ENCODE measurements at places on chromosomes 4 and X.

GRCh38 chr4:113564493-113564892 is 197.0 kb downstream of the CAMK2D start:
- DNase-seq = peak; percentile 83

DNA sequence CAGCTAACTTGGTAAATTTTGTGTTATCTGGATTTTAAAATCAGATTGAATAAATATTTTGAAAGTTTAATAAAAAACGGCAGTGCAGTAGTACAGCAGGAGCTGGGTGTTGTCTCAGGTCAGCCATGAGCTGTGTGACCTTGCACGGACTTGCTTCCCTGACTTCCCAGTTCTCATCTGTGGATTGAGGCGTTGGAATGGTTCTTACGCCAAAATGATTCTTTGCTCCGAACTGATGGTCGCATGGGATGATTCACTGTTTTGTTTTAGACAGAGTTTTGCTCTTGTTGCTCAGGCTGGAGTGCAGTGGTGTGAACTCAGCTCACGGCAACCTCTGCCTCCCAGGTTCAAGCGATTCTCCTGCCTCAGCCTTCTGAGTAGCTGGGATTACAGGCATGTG is 45.0 kb downstream of the RGS12 start:
- no peak for DNase-seq

DNA sequence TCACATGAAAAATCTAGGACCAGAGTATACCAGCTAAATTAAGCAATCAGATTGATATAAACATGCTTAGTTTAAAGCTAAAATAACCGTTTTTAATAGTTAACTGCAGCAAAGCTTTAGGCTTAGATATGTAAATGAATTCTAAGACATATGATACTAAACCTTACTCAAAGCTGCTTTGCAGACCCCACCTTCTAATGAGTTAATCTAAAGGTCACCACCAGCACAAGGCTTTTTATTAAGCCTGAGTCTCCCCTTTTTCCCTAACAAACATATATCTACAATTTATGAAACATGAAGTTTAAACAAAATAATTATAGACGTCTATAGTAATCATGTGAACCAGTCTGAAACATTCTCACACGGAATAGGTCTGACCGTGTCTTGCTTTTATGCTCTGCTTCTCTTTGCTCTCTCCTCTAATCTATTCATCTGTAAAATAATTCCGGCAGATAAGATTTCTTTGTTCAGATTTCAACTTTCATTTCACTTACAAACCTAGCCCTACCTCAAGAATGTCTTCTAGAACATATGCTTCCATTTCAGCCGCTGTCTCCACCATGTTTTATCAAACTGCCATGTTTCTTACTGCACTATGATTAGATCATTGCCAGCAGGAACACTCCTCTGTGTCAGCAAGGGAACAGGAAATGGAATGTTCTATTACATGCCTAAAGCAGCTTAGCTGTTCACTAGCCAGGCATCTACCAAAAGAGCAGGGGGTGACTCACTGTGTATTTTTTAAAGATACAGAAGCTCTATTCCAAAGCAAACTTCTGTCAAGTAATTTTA is 35.9 kb downstream of the ANKRD17 start:
- peak; percentile 73 for DNase-seq

- DNase-seq = no peak
Observed at GRCh38 chr4:149279776-149280175, 535.9 kb downstream of the IQCM start.

- no peak for DNase-seq
Observed at GRCh38 chrX:123331859-123332258, 147.8 kb downstream of the GRIA3 start.

DNA sequence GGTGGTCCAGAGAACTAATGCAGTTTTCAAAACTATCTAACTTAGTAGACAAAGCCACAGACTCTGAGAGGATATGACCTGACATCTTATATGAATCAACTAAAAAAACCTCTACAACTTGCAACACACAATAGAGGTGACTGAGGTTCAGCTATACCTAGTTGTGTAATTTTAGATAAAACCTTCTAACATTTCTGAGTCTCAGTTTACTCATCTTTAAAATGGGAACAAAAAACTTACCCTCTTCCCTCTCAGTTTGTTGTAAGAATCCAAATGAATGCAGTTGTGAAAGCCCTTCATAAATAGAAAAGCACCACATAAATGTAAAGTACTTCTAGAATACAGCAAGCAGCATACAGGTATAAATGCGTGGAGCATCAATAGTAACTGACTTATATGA is 5.9 kb downstream of the SH3D19 start:
- peak; percentile 19 for DNase-seq

- no peak for DNase-seq
Observed at GRCh38 chr4:48137846-48138245, 3.8 kb upstream of the TXK start.

GRCh38 chr4:5368426-5368825 is 317.1 kb downstream of the STK32B start:
- no peak for DNase-seq

- DNase-seq = no peak
Observed at GRCh38 chrX:140273921-140274320, 230.9 kb downstream of the SOX3 start.

- no peak for DNase-seq
Observed at GRCh38 chr4:26073886-26074560, 160.0 kb downstream of the SMIM20 start.

DNA sequence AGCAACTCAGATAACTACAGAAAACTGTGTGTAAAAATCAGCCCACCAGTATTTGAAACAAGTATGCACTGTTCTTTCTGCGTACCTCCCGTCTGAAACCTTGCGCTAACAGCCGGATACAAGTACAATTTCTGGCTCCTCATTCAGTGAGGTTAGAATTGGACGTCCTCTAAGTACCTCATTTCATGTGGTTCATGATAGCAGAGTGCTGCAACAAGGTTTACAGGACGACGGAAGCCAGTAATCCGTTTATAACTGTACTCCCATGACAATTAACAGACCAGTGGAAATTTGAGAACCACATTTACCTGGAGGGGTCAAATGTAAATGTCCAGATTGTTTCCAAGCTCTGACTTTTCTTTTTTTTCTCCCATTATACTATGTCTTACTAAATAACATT is 52.9 kb upstream of the TENM3 start:
- no peak for DNase-seq

DNA sequence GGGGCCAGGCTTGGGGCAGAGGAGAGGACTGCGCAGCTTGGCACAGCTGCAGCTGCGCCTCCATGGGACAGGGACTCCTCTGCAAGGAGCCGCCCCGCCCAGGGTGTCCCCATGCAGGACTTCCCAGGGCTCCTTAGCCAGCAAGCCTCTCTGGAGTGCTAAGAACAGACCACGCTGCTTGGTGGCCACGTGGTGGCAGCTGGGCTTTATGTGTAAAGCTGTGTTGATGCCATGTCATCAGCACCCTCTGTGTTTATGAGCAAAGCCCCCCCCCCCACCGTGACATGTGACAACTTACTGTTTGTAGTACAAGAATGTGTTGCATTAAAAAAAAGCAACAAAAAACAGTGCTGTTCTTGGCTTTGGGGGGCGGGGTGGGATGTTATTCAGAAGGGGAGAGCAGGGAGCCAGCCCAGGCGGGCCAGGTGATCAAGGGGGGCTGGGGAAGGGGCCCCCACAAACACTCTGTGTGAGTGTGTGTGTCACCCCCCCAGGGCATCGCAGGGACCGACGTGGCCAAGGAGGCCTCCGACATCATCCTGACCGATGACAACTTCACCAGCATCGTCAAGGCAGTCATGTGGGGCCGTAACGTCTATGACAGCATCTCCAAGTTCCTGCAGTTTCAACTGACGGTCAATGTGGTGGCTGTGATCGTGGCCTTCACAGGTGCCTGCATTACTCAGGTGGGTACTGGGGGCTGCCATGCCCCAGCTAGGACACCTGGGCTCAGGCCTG is 40.3 kb downstream of the ATP2B3 start:
- DNase-seq = no peak

GRCh38 chr4:152917543-152918395 is 18.4 kb upstream of the FHDC1 start:
- no peak for DNase-seq

- DNase-seq = no peak
Observed at GRCh38 chr4:182310316-182310715, 67.1 kb downstream of the TENM3 start.

DNA sequence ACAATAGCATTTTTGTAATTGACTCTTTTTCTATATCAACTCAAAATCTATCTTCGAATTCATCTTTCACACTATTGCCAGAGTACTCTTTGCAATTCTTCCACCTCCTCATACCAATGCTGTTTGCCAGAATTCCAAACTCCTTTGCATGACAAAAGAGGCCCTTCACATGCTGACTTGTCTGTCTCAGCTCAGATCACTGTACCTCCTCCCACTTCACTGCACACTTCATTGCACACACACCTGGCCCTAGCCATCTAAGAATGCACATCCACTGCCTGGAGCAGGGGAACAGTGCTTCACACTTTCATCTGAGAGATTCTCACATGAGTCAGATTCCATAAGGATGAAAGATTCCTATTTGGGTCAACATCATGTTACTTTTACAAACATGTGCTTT is 56.5 kb downstream of the PRDM5 start:
- peak; percentile 65 for DNase-seq

GRCh38 chrX:68994891-68995255 is 166.1 kb downstream of the EFNB1 start:
- no peak for DNase-seq

- DNase-seq = no peak
Observed at GRCh38 chr4:84673475-84674240, 90.7 kb downstream of the CDS1 start.

DNA sequence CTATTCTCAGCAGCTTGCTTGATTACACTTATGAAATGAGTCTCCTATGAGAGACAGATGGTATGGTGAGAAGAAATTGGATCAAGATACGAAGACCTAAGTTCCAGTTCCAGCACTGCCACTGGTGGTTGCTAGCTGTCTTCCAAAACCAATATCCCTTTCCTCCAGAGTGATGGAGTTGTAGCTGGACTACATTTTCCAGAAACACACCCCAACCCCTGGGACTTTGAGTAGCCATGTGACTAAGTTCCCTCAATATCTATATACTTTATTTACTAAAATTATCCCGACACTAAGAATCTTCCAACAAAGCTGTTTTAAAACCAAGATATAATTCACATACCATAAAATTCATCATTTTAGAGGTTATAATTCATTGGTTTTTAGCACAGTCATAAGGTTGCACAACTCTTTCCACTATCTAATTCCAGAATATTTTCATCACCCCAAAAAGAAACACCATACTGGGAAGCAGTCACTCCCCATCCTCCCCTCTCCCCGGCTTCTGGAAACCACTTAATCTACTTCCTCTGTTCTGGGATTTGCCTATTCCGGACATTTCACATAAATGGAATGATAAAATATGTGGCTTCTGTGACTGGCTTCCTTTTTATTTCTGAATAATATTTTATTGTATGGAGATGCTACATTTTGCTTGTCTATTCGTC is 118.0 kb downstream of the MANBA start:
- DNase-seq = no peak

DNA sequence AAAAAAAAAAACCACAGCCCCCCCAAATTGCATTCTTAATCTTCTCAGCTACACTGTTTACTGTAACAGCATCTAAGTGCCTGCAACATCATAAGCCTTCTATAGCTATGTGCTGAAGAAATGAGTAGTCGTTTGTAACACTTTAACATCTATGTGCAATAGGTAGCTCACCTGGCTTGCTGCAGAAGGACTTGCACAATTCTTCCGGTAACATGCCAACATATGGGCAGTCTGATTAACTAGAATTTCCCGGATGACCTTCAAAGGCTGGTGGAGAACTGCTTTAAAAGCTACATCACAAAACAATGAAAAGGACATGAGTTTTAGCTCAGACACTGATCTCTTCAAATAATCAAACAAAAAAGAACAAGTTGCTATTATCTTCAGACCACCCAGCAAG is 52.9 kb downstream of the METTL14 start:
- no peak for DNase-seq

DNA sequence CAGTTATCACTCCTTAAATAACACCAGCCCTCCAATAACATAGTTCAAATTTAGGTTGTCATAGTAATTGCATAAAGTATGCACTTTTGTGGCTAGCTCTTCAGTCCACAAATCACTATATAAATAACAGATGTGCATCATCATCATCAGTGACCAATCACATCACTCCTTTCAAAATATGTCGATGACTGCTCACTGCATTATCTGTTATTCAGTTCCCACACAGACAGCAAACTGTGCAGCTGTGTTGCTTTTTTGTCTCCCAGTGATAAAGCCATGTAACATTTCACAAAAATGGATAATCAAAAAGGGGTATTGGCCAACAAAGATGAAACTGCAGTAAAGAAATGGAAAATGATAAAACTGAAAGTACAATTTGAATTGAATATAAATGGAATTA is 205.4 kb downstream of the DCLK2 start:
- DNase-seq = no peak

- no peak for DNase-seq
Observed at GRCh38 chrX:2483398-2484060, 17.2 kb downstream of the DHRSX start.

Data from Karpas-422 (cell line).